ENCODE measurements at places on chromosomes 4 and X.

GRCh38 chrX:68433981-68434299 is 645 bp upstream of the OPHN1 start:
- no peak for DNase-seq

- DNase-seq: no peak
These were observed 37.7 kb downstream of the NHS start for GRCh38 chrX:17412692-17413091.

- DNase-seq: no peak
These were observed 85.0 kb upstream of the MTM1 start for GRCh38 chrX:150483356-150483985.

GRCh38 chr4:121692261-121692660 is 4.5 kb downstream of the ANXA5 start:
- no peak for DNase-seq

- no peak for DNase-seq
These were observed 69.4 kb downstream of the TBC1D9 start for GRCh38 chr4:140686796-140687195.

DNA sequence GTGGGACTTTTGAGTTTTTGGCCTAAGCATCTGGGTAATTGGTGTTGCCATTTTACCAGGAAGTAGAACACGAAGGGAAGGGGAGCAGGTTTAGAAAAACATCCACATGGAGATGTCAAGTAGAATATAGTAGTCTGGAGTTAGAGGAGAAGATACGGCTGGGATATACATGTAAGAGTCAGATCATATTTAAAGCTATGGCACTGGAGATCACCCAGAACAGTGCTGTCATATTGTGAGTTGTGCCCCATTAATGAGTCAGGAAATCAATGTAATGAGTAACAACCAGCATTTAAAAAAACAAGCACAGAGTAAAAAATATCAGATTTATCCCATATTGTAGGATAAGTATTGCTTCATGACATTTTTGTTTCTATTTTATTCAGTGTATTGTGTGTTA is 4.2 kb downstream of the GSTCD start:
- no peak for DNase-seq

- no peak for DNase-seq
These were observed 97.7 kb downstream of the EFHC2 start for GRCh38 chrX:44245733-44246132.

- DNase-seq: no peak
These were observed 193.2 kb downstream of the RASL11B start for GRCh38 chr4:53055274-53055673.

GRCh38 chr4:14221176-14221575 is 593.7 kb upstream of the BOD1L1 start:
- no peak for DNase-seq

DNA sequence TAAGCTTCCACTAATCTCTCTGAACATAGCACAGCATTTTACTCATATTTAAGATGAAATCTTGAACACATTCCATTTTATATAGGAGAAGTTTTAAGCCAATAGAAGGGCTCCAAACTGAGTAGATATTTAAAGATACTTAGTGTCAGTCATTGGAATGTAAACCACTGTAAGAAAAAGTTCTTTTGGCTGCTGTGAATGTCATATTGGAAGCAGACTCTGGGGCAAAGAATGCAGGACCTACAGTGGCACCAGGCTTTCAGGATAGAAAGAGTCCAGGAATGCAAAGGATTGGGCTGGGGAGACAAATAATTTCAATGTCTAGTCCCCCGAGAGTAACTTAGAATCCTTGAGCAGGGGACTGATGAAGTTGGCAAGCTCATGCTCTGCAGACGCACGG is 1047.7 kb downstream of the STIM2 start:
- DNase-seq: no peak

DNA sequence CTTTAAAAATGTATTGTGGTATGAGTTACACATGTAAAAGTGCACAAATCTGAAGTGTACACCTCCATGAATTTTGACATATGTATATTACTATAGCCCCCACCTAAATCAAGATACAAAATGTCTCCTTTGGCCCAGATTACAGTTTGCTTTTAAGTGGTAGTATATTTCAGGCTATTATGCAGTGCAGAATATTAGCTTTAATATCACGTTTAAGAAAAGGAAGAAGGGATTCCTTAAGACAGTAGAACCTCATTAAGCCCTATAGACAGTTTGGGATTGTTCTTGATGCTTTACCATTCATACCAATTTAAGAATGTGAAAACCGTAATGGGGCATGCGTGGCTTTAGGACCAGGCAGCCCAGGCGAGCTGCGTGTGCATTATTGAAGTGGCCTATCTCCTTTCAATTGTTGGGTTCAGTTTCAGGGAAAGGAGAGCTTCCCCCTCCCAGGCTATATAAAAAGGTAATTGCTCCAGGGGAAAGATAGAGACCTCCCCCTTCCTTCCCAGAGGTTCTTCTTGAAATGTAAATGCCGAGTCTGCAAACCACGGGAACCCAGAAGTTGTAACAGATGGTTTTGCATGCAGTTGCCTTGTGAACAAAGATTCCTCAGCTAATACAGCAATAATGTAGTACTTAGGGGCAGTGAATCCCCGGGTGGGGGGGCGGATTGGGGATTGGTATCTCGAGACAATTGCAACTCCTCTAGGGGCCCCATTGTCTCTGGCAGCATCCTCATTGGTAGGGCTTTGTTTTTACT is 106.1 kb downstream of the UCHL1 start:
- no peak for DNase-seq

DNA sequence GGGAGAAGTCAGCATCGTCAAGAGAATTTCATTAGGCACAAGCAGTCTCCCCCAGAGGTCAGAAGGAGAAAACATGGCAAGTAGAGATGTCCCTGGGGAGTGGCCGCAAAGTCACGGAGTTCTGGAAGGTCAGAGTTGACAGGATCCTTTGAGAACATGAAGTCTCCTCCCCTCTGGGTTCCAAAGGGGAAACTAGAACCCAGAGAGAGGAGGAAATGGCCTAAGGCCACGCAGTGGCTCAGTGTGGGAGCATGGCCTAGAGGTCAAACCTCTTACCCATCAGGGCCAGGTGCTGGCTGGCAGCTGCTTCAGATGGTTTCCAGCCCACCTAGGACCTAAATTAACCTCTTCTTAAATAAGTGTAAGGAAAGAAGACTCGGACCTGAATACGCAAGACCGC is 884 bp downstream of the IDH3G start:
- DNase-seq: no peak

- no peak for DNase-seq
These were observed 13.1 kb downstream of the RAB33A start for GRCh38 chrX:130184857-130185256.

- no peak for DNase-seq
These were observed 15.1 kb downstream of the AFAP1 start for GRCh38 chr4:7924570-7924969.

GRCh38 chr4:140427106-140427918 is at the start of gene CLGN:
CLGN (minus strand) TSS chr4:140427648; CDS start chr4:140413078, 14,570 bp downstream.
- DNase-seq: peak; percentile 82

- no peak for DNase-seq
These were observed 24.4 kb downstream of the NAF1 start for GRCh38 chr4:163142246-163142645.

- DNase-seq: no peak
These were observed 1.6 kb upstream of the LRAT start for GRCh38 chr4:154741922-154742850.

GRCh38 chr4:96675416-96675815 is 835.5 kb downstream of the PDHA2 start:
- DNase-seq: no peak

DNA sequence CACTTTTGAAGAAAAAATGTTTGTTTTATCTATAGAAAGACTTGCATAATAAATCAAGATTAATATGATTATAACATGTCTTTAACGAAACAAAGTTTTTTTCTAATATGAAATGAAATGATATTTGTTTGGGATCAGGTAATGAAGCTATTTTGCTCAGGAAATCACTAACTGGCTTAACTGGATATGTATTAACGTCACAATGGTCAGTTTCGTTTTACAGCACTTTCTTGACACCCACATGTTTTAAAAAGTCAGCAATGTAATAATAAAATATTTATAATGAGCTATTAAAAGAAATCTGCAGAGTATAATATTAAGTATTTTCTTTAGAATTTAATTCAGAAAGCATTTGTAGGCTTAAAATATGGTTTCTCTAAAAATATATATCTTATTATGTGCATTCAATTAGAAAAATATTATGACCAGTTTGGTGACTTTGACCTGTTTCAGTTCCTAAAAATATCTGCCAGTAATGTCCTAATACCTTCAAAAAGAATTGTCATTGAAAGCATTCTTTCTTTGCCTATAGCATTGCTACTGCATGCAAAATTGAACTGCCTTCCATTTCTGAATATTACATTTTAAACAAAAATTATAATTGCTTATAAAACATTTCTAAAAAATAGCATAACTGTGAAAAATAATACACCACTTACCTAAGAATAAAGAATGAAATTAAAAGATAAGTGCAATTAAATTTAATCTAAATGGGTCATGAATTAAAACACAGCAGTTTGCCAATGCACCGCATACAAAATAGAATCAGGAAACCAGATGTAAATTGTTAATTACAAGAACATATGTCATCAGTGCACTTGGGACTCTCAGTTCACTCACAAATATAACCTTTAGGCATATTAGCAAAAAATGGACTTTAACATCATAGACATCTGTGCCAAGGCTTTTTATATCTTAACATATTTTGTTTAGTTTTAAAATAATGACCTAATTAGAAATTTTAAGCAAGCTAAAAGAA is 31.6 kb downstream of the TIGD2 start:
- peak; percentile 43 for DNase-seq

DNA sequence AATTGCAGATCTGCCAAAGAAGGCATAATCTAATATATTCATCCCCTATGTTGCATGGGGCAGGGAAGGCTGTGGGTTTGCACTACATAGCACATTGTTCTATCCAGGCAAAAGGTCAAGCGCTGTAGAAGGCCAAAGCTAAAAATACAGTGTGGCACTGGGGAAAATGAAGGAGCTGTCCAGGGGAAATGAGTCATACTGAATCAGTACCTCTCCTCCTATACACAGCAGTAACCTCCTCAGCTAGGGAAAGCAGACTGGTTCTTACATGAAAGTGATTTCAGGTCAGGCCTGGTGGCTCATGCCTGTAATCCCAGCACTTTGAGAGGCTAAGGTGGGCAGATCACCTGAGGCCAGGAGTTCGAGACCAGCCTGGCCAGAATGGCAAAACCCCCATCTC is 31.0 kb upstream of the SLC25A4 start:
- DNase-seq: no peak

- DNase-seq: no peak
These were observed 3.4 kb upstream of the RRAGB start for GRCh38 chrX:55714161-55714560.

DNA sequence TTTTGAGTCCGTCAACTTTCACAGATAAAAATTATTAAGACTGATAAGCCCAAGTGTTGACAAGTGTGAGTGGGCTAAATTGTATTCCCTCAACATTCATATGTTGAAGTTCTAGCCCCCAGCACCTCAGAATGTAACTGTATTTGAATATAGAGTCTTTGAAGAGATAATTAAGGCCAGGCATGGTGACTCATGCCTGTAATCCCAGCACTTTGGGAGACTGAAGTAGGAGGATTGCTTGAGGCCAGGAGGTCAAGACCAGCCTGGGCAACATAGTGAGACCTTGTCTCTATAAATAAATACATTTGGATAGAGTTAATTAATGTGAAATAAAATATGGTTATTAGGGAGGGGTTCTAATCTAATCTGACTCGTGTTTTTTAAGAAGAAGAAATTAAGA is 29.7 kb upstream of the SLC25A4 start:
- no peak for DNase-seq

DNA sequence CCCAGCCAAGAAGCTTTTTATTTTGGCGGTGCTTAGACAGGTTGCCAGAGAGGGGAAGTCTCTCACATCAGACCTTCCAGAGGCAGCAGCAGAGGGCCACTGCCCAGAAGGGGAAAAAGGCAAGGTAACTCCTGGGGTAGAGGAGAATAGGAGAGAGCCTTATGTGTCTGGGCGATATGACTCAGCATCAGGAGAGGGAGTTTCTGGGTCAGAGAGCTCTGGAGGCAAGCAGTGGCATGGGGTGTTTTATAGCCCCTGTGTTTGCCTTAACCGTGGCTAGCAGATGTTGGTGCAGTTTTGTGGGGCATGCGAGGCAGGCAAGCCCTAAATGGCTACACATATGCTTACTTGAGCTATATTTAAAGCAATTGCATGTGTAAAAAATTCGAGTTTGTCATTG is 8.3 kb upstream of the ZXDB start:
- no peak for DNase-seq

DNA sequence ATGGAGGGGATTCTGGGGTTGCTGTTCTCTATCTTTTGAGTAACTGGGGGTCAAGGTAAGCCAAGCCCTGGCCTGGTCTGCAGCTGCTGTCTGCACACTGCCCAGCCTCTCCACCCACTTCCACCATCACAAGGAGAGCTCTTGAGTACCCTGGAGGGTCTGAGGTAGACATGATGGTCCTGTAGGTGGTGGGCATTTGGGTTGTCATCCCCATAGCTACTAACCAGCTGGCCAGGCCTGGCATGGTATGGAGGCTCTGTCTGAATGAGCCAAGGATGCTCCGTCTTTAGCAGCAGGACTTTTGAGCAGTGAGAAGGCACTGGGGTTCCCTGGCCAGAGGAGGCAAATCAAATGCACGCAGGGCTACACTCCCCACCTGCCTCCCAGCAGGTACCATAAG is 82.7 kb downstream of the NHSL2 start:
- DNase-seq: no peak

- DNase-seq: peak; percentile 18
These were observed 115.7 kb upstream of the FAT1 start for GRCh38 chr4:186839122-186840037.

GRCh38 chr4:155878611-155879010 is 12.5 kb upstream of the ASIC5 start:
- DNase-seq: no peak

DNA sequence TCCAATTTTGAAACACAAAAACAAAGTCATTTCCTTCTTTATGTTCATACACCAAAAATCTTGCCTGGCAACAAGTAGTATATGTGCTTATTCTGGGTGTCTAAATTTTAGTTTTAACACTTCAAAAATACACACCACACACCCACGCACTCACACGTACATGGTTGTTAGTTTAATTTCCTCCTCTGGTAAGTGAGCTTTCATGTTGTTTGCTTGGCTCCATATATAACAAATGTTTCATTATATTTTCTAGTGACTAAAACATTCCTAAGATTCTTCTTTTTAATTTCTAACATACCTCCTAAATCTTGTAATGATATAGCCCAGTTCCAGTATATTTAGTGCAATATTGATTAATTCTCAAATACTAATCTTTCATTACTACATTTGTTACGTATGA is 80.9 kb downstream of the PRDM5 start:
- DNase-seq: no peak

DNA sequence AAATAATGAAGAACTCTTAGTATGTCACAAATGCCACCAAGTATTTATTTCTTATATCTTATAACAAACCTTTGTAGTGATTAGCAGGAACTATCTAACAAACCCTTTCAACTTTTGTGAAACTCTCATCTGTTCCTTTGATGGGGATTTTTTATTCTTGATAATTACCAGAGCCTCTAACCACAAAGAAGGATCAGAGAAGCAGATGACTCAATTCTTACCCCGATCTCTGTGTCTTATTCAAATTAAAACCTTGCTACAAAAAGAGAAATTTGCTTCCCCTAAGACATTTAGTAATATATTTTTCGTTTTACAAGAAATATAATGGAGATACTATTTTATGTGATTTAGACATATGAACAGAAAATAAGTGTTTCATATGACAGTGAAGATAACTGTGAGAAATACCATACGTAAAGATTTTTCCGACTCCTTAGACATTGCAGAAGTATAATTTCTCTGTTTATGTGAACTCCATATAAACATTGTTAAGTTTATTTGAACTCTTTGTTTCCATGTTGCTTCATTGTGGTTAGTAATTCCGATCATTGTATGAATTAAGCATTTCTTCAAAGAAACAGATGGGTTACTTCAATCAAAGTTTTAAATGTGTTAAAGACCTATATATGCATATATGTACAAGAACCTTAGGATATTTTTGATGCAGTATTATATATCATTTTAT is 205.4 kb downstream of the CFAP299 start:
- DNase-seq: peak; percentile 68

Measured in GM06990 (cell line).